ENCODE measurements at places on chromosomes 1 and 21.

- no peak for DNase-seq
These were observed 29.4 kb upstream of the KCNA10 start for GRCh38 chr1:110548381-110548780.

- no peak for DNase-seq
These were observed 7.1 kb downstream of the PSRC1 start for GRCh38 chr1:109275706-109276345.

- DNase-seq = no peak
These were observed 43.4 kb upstream of the NBPF3 start for GRCh38 chr1:21396516-21396915.

GRCh38 chr1:16605532-16606505 is 7.5 kb downstream of the NBPF1 start:
- no peak for DNase-seq

GRCh38 chr21:18204931-18205330 is 39.7 kb upstream of the CHODL start:
- DNase-seq = no peak

DNA sequence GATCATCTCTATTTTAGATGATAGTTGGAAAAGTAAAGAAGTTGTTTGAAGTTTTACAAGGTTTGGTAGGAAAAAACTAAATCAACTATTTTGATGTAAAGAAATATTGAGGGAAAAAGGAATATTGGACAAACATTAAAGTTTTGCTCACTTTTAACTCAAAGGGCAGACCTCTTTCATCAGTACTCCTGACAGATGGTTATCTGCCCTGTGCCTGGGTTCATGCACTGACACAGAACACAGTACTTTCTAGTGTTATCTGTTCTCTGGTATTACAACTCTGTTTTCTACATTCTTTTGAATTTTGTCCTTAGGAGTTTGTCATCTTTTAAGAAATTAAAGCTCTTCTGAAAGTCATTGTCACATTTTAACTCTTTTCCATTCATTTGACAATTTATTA is 118.7 kb downstream of the POU2F1 start:
- DNase-seq = no peak

DNA sequence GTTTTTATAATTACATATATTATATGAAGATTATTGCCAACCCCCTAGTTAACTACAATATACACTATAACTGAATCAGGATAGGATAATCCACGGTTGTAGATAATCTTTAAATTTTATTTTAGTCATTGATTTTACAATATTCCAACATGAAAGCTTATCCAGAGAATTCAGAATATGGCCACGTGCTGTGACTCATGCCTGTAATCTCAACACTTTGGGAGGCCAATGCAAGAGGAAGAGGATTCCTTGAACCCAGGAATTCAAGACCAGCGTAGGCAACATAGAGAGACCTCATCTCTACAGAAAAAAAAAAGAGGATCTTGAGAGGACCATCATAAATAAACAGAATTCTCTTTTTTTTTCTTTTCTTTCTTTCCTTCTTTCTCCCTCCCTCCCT is 119.6 kb upstream of the CACYBP start:
- no peak for DNase-seq

GRCh38 chr21:28179136-28179535 is 813.5 kb downstream of the LTN1 start:
- no peak for DNase-seq

GRCh38 chr21:45016406-45017038 is 57.9 kb upstream of the ADARB1 start:
- no peak for DNase-seq

GRCh38 chr21:38120984-38121855 is 135.6 kb upstream of the KCNJ15 start:
- no peak for DNase-seq

DNA sequence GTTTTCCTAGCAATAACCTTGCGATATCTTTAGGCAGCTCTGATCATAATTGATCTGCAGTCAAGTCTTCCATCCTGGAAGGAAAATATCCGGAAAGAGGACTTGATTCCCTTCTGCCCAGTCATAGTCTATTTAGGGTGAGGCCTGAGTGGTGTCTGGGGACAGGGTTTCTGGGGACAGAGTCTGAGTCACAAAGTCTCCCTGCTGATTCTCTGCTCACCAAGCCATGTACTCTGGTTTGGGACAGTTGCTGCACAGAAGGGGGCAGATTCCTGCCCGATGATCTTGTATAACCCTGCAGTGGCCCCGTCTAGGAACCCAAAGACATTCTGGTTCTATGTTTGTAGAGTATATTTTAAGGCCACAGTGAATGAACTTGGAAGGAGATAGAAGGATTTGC is 178.8 kb downstream of the KCNJ6 start:
- DNase-seq = no peak

GRCh38 chr21:42216726-42217572 is 2.0 kb upstream of the ABCG1 start:
- peak; percentile 33 for DNase-seq

DNA sequence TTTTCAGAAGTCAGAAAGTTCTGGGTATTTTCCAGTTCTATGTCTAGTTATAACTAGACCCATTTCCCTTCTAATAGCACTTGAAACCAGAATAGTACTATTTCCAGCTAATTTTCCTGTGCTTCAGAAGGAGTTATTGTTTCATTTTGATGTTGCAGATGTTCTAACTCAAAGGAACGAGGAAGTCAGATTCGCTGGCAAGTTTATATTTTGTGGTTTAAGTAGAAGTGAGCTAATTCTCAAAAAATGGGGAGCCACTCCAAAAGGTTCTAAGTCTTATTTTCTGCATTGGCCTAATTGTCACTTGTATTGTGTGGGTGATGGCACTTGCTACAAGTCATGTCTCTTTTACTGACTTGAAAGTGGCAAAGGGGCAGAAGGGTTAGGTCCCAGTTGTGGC is 18.1 kb downstream of the CCDC185 start:
- no peak for DNase-seq

DNA sequence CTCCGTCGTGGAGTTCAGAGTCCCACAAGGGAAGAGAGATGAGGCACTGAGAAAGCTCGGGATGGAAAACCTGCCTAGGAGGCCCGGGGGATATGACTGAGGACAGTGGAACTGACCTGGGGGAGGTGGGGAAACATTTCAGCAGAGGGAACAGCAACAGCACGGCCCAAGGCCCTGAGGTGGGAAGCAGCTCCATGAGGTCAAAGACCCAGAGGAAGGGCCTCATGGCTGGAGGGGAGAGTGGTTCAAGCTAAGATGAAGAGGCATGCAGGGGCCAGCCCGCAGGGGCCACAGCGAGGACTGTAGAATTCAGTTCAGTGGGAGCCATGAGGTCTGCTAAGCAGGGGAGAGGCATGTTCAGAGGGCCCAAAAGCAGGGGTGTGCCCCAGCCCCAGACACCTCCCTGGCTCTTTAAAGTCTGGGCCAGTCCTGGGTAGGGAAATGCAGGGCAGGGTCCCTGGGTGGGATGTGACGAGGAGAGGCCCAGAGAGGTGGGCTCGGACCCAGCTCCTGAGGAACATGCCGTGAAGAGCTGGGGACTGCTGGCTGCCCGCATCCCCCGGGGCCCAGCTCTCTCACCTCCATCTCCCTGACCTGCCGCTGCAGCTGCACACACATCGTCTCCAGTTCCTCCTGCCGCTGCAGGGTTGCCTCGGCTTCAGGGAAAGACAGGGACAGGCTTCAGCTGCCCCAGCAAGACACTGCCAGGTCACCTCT is 9.9 kb downstream of the UBXN11 start:
- no peak for DNase-seq

GRCh38 chr1:54153535-54154439 is 987 bp upstream of the CDCP2 start:
- DNase-seq = no peak

GRCh38 chr1:234911787-234912186 is 216.8 kb downstream of the TOMM20 start:
- DNase-seq = no peak

- DNase-seq = no peak
These were observed 103.2 kb downstream of the COLGALT2 start for GRCh38 chr1:183934314-183934713.

- DNase-seq = no peak
These were observed 30.5 kb downstream of the EEIG2 start for GRCh38 chr1:108590441-108590840.

- DNase-seq = no peak
These were observed 70.9 kb downstream of the PRDM16 start for GRCh38 chr1:3139871-3140361.

DNA sequence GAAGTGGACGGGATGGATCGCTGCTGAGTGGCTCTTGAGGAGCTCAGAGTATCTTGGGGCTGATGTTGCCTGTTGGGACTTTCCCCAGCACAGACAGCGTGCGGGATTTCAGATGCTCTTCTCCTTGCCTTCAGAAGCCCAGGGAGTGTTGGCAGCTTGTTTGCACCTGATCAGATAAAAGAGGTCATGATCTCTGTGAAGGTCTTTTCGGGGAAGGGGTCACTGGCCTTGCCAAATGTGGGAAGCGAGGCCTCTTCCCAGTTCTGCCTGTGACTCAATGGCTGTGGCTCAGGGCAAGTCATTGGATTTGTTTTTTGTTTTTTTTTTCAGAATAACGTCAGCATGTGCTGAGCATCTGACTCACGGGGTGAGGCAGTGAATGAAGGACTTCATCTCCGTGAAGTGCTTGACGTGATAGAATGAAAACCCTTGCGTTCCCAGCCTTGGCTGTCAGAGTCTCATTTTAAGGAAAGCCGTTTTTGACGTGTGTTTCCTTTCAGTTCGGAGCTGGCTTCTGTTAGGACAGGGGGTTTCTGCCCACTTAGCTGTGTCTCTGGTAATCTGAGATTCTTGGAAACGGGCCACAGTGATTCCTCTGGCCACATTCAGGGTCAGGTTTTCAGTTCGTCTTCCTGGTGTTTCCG is 46.7 kb downstream of the GALNT2 start:
- DNase-seq = no peak

GRCh38 chr1:213687832-213688231 is 299.9 kb upstream of the PROX1 start:
- no peak for DNase-seq
